ENCODE measurements at places on chromosomes 1 and 21.

- no peak for DNase-seq
These were observed 894.6 kb upstream of the NEGR1 start for GRCh38 chr1:73176902-73177301.

GRCh38 chr1:37680933-37681332, 11.4 kb upstream of the CDCA8 start:
- no peak for DNase-seq

- no peak for DNase-seq
These were observed 9.2 kb upstream of the ARF1 start for GRCh38 chr1:228073061-228073856.

- DNase-seq, result no peak
These were observed 140.9 kb upstream of the ARHGEF16 start for GRCh38 chr1:3313576-3313950.

- DNase-seq, result no peak
These were observed 45.4 kb downstream of the SMYD2 start for GRCh38 chr1:214326406-214326805.

DNA sequence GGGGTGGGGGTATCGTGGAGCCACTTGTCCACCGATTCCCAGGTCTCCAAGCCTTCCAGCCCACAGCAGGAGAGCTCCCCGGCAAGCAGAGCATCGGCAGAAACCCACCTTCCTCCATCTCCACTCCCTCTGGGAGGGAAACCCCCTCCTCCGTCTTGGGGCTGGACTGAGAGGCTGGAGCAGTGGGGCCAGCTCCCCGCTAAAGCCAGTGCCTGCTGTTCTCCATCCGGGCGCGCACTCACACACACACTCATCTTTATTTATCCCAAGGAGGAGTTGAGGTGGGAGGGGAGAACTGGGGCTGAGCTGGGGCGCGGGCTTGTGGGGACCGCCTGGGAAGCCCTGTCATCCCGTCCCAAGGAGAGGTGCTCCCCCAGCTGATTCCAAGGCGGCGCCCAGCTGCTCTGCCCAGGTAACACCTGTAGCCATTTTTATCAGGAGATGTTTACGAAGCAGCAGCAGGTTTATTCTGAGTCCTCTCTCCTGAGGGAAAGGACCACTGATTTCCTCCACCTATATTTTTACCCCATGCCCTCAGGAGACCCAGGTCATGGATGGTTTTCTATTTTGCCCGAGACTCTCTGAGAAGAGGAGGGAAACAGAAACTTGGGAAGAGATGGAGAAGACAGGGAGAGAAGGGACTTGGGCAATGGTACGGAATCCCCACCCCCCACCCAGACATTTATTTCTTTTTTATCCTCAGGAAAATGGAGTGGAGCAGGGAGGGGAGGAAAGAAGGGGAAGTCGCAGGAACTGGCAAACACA, 2.1 kb downstream of the KCNN3 start:
- DNase-seq, result no peak

- no peak for DNase-seq
These were observed 7.3 kb upstream of the TMCO2 start for GRCh38 chr1:40240390-40240789.

DNA sequence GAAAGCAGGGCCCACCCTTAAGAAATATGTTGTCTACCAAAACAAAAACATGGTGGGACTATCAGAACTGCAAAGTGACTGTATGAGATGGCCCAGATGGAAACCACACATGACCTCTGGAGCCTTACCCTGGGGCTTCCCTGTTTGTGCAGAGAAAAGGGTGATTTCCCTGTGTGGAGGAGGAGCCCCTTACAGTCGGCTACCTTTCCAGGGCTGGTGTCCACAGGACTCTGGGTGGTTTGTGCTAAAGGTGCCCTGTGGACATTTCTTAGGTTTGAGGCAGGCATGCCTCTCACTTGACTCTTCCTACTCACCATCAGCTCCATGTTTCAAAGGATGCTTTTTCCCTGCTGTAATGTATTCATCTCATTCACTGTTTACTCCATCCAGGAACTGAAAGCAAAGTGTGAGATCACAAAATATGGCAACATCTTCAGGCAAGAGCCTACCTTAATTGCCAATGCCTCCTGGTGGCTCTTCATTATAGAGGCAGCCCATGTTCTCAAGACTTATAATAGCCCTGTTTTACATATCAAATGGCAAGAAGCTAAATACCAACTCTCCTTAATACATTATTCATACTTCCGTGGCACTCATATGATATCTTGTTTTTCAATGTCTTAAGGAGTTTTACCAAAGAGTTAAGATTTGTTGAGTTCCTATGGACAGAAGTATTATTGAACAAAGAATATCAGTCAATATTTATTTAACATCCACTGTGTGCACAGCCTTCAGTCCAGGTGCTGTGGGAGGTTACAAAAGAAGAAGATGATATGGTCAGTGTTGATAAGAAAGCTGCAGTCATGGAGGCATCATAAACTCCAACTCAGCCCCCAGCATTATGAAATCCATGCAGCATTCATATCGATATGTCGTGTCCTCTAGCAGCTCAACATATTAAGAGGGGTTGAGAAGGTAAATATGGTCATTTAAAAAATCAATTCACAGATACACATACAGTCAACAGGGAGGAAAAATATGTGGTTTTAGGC, 15.5 kb upstream of the TFF3 start:
- DNase-seq, result no peak

- no peak for DNase-seq
These were observed 7.4 kb downstream of the TADA1 start for GRCh38 chr1:166868639-166869038.

- no peak for DNase-seq
These were observed 163.2 kb upstream of the COL6A1 start for GRCh38 chr21:45818276-45818903.

GRCh38 chr21:25560891-25561290, 46.4 kb downstream of the MRPL39 start:
- DNase-seq, result no peak

DNA sequence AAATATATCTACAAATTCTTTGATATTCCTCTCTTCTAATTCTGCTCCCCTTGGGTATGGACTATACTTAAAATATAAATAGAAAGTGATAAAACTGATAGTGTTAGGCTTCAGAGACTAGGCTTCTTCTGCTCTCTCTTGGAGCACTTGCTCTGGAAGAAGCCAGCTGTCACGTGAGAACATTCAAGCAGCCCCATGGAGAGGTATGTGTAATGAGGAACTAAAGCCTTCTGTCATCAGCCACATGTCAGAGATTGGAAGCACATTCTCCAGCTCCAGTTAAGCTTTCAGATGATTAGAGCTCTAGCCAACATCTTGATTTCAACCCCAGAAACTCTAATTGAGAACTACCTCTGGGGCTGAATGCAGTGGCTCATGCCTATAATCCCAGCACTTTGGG, 34.3 kb downstream of the XKR8 start:
- no peak for DNase-seq

DNA sequence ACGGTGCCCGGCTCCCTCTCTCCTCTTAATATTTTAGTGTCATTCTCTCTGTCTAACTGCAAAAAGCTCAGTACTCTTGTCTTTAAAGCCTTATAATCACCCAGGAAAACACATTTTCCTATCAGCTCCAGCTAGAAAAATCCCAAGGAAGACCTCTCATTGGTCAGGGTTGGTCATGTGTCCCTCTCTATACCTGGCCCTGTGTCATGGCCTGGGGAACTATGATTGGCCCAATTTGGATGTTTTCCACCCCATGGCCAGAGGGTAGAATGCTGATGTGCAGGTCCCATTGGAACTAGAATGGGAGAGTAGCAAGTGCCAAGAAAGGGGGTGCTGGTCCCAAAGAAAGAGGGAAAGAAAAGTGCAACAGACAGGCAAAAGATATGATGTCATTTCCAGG, 27.3 kb downstream of the CAMK2N1 start:
- no peak for DNase-seq

DNA sequence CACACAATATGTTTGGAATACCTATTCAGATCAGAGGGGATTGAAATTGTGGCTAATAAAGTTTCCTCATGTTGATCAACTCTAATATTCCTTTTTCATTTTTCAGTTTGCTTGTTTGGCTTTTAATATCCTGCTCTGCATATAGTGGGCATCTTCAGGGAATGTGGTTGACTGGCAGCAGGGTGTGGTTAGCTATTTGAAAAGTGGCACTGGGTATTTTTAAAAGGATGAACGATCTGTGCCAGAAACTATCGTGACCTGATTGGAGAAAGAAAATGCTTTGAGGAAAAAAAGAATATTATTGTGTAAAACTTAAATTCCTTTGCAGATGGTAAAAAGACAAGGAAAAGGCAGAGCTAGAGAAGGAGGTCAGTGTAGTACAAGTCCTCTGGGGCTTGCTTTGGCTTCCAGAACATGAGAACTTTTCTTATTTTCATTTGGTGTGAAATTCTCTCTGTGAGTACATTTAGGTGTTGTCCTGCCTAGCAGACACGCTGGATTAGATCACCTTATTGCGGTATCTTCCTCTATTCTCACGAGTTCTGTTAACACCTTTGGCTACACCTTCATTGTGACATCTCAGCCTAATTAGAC, 329.7 kb upstream of the SNX7 start:
- DNase-seq, result no peak

All from NCI-H1092 (cell line).